SJSA1 (cell line): ENCODE measurements at places on chromosomes 1 and 21. TPM values are rescaled to one million over a fixed set of nuclear protein-coding genes. Genes with fewer than 3 reads are reported as not detected.
A peak's percentile ranks its signal among the peaks of the same experiment; 100 is the strongest.

Gene ENAH
- total RNA-seq = 158 and 216 TPM in 2 replicates

Gene GBP7
- not detected in 2 replicates for total RNA-seq

Gene ST6GALNAC5
- not detected in 2 replicates for total RNA-seq

Gene ZBTB7B
- total RNA-seq = 15.3 and 24.5 TPM in 2 replicates

Gene KISS1
- total RNA-seq = 190 and 222 TPM in 2 replicates

- no peak for DNase-seq
These were observed 57.3 kb upstream of the MAGI3 start for GRCh38 chr1:113333056-113333455.

GRCh38 chr1:202578001-202578504 lies 132.2 kb downstream of the SYT2 start:
- peak; percentile 67 for DNase-seq

DNA sequence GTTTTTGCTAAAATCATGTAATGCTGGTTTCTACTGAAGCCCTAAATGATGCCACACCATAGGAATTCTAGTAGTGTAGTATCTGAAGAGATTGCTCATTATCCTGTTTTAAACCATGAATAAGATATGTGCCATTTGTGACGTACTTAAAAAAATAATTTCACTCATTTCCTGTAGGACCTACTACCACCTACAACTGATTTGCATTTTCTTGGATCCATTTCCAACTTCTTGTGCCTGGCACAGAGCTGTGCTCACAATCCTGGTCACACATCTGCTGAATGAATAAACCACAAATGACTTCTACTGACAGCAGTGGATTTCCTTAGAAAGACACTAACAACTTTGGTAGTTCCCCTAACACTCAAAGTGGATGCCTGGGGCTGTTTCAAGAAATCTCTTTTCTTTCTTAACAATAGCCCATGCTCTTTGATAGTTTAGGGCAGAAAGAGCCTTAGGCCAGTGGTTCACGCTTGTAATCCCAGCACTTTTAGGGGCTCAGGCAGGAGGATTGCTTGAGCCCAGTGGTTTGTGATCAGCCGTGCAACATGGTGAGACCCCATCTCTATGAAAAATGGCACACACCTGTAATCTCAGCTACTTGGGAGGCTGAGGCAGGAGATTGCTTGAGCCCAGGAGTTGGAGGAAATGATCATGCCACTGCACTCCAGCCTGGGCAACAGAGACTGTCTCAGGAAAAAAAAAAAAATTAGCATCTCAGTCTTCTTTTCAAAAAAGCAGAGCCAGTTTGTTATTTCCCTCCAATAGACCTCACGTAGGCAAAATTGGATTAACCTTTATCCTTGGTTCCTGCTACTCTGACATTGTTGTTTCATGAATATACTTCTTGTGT lies 13.0 kb upstream of the BATF3 start:
- no peak for DNase-seq

DNA sequence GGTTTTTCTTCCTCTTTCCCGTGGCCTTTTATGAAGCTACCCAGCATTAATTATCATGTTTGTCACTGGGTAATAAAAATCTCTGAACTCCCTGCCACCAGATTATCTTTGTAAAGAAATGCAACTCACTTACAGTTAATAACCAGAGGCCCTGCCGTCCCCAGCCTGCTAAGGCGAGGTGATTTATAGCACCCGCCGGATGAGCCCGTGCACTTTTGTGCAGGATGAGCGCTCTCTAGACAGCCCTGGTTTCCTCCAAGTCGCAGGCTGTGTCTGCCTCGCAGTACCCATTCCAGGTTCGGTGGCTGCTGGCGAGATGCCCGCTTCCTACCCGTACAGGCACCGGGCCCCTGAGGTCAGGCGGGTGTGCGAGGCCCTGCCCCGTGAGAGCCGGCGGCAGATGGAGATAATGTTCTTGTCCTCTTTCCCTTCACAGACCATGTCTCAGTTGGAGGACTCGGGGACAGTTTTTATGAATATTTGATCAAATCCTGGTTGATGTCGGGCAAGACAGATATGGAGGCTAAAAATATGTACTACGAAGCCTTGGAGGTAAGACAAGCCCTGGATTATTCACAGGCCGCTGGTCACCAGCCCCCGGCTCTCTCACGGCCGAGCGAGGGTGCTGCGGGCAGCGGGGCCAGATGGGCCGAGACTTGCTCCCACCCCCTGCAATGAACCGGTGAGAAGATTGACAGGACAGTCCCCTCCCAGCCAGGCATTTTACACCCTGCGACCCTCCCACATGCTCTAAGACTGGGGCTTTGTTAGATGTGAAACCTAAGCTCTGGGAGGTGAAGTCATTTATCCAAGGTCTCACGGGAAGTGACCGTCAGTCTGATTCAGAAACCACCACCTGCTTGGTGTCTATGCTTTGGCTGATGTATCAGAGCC lies 28.5 kb upstream of the SELENON start:
- no peak for DNase-seq

DNA sequence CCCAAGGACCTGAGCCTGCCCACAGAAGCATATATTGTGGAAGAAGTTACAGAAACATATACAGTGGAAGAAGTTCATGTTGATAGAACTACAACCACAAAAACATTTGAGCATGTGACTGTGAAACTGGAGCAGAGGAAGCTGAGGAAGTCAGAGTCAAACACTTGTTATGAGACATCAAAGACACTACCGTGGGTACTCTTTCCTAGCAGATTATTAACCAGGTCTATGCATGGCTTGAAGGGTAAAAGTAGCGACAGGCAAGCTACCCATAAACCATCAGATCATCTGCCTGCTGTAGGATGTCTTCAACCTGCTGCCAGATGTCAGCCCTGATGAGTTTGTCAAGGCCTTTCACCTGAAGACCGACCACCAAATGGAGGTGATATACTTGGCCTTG lies 35.8 kb downstream of the IVNS1ABP start:
- DNase-seq = no peak

DNA sequence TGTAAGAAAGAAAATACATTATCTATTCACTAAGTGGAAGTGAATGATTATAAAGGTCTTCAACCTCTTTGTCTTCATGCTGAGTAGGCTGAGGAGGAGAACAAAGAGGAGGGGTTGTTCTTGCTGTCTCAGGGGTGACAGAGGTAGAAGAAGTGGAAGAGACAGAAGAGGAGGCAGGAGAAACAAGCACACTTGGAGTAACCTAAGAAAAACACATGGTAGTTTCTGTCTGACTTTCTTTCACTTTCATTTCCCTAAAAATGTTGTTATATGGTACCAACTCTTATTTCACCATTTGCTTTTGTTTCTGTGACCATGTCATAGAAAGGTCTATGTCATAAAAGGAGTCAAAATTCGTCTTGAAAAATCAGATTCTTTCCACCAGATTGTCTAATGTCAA lies 696.6 kb upstream of the BRINP3 start:
- DNase-seq = no peak

DNA sequence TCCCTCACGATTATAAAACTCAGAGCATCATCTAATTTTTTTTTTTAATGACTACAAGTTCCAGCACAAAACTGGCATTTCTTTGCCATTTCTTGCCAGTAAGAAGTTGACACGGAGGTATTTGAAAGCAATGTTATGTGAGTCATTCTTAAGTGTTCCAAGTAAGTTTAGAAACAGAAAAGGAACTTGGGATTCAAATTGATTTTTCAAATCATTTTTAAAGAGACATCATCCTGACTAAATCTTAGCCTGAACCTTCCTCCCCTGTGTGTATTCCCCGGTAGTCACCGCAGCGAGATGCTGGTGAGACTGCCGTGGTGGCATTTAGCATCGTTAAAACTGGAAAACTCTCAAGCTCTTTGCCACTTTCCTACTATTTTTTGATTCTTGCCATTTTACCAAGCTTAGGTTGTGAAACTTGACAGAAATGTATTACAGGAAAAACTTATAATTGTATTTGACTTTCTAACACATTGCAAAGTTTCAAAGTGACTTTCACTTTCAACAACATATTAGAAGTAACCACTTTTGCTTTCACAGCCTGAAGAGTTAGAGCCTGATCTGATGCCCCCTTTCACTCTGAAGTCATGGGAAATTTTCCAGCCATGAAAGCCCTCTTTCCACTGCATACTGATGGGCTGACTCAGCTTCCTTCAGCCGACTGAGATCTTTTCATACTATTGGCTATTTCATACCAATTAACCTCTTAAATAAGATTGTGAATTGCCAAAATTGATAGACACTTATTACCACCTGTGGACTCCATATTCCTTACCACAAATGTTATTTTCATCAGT lies 61.4 kb downstream of the OLFML2B start:
- DNase-seq = peak; percentile 73

- DNase-seq = no peak
These were observed 1.4 kb upstream of the USP1 start for GRCh38 chr1:62435231-62436038.

- no peak for DNase-seq
These were observed 24.3 kb upstream of the RNF220 start for GRCh38 chr1:44380666-44381177.
